ENCODE measurements at places on chromosomes 6 and 20.
A peak's percentile ranks its signal among the peaks of the same experiment; 100 is the strongest.

GRCh38 chr6:67812693-67813092 lies 822.4 kb upstream of the ADGRB3 start:
- no peak for DNase-seq

- no peak for DNase-seq
Measured at GRCh38 chr6:31728767-31729514, at the start of gene DDAH2. TSS of gene DDAH2 (minus strand) at chr6:31729299. CDS start at chr6:31729161, 138 bp downstream.

- DNase-seq: no peak
Measured at GRCh38 chr6:54260025-54260424, 48.2 kb upstream of the TINAG start.

DNA sequence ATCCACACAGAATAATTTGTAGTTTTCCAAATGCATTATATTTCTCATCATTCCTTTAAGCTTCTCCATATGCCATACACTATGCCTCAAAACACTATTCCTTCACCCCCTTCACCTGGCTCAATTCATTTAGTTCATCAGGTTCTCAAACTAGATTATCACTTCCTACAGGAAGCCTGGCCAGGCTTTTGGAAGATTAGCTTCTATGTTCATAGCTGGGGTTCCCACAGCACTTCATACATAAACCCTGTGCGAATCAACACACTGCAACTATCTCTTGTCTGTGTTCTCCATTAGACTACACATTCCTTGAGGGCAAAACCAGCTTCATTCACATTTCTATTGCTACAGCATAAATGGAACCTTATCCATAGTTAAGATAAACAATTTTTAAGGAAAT lies 40.5 kb upstream of the PLN start:
- no peak for DNase-seq

DNA sequence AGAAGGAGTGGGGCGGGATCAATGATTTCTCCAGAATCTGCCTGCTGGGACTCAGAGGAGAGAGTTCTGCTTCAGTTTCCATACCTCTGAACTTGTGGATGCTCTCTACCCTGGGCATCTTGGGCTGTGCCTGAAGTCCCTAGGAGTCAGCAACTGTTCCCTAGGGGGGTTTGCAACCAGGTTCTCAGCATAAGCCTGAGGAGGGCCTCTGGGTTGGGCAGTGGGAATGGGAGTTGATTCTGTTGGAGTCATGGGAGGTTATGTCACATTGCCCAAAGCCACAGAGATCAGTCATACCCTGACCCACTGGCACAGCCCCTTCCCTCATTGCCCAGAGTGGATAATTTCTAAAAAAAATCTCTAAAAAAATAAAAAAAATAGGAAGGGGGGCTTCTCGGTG lies 47.4 kb downstream of the MOCS1 start:
- no peak for DNase-seq

DNA sequence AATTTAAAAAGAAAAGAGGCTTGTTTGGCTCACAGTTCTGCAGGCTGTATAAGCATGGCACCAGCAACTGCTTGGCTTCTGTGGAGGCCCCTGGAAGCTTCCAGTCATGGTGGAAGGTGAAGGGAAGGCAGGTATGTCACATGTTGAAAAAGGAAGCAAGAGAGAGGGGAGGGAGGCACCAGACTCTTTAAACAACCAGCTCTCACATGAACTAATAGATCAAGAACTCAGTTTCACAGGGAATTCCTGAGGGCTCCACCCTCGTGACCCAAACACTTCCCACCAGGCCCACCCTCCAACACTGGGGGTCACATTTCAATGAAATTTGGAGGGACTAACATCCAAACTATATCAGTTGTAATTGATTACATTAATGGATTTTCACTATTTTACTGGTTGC lies 127.9 kb upstream of the MLIP start:
- DNase-seq: no peak

GRCh38 chr6:166815629-166816028 lies 140.7 kb downstream of the RNASET2 start:
- no peak for DNase-seq

DNA sequence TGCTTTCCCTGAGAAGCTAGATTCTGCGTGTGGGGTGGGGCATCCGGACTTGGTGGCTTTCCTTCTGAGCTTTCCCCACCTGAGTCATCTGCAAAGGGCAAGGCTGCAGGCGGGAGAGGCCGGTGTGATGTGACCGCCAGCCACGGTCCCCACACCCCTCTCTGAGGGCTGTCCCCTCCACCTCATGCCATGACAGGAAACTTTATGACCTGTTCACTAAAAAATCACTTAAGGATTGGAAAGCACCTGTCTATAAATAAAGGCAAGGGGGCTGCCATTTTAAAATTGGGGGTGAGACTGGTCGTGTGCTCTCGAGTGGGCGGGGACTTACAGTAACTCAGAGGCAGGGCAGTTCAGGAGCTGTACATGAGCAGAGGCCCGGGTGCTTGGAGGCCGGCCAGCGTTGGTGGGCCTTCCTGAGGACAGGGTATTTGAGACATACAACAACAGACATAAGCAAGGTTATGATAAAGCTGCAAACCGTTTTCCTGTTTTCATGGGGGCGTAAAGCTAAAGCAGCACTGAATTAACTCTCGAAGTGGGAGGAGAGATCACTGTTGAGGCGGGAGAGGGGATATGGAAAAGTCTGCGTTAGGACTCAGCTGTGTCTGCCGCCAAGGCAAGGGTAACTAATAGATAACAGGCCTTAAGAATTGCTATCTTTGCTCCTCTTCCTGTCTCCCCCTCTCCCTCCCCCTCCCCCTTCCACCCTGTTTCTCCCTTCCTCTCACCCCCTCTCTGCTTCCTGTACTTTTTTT lies 16.1 kb upstream of the SERPINB1 start:
- peak; percentile 47 for DNase-seq

GRCh38 chr20:17431621-17432364 lies 99.4 kb downstream of the BFSP1 start:
- peak; percentile 59 for DNase-seq
